ENCODE measurements at places on chromosomes 1 and 21.

DNA sequence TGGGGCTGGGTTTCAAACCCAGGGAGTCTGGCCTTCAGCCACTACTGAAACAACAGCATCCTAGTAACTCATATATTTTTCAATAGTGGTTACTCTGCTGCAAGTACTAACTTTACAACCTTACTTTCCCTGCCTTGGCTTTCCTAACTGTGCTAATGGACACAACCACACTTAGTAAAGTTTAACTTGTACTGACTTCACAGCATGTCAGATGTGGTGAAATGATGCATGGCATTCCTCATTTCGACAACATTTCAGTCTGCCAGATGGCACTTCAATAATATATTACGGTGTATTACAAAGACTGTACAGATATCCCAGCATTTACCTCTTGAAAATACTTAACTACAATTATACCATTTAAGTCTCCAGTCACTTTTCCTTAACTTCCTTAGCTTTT lies 27.8 kb downstream of the LRRC7 start:
- no peak for DNase-seq

DNA sequence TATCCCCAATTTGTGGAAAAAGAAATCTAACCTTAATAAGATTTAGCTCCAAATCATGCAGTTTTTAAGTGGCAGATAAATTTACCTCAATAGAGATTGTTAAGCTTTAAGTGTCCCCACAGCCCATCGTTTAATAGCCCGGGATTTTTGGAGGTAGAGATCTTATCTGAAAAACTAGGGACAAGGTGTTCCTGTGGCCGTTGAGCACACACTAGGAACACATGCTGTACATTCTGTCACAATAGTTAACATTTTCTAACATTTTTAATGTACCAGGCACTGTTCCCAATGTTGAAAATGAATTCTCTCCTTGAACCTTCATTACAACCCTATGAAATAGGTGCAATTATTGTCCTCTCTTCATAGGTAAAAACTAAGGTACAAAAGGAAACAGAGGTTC lies 85.7 kb upstream of the PLD5 start:
- DNase-seq, result no peak

- no peak for DNase-seq
Observed at GRCh38 chr1:95916616-95917015, 682.6 kb downstream of the RWDD3 start.

DNA sequence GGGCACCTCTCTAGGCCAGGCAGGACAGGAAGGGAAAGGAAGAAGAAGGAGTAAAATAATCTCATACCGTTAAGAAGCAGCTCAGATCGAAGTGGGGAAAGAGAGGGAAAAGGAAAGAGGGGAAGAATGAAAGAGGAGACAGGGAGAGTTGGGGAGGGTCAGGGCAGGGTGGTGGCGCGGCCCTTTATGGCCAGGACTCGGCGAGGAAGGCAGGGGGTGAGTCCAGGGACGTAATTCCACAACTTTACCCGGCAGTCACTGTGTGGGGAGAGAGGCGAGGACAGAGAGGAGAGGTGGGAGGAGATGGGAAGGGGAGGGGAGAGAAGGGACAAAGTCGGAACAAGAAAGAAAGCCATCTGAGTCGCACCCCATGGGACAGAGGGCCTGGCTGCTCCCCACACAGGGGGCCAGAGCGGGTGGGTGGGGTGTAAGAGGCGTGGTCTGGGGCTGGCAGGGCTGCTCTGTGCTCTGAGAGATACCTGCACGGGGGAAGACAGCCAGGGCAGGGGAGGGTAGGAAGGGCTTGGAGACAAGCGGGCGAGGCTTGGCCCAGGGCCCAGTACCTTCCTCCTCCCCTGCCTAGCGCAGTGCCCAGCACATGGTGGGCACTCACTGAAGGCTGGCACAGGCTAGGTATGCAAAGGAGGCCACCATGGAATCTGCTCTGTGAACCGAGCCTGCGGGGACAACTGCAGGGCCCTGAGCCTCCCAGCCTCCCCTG lies 49.4 kb downstream of the KIF21B start:
- DNase-seq, result no peak

- DNase-seq, result no peak
Observed at GRCh38 chr1:47759251-47759935, 237.8 kb downstream of the TRABD2B start.

DNA sequence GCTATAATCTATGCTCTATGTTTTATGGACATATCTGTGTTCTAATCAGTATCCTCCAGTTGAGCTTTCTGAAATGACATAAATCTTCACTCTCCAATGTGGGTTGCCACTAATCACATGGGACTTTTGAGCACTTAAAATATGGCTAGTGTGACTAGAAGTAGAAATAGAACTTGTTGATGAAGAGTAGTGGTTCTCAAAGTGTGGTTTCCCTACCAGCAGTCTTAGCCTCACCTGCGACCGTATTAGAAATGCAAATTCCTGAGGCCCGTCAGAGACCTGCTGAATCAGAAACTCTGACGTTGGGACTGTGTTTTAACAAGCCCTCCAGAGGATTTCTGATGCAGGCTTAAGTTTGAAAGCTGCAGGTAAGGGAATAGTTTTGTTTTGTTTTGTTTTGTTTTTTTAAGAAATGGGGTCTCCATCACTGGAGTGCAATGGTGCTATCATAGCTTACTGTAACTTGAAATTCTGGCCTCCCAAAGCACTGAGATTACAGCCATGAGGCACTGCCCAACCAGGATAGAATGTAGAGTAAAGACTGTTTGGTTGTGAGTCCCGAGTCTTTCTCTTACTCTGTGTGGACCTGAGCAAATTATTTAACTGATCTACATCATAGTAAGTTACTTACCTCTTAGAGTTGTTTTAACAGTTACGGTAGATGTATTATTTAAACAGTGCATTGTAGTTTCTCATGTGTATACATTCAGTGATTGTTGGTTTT lies 21.7 kb downstream of the GLRX2 start:
- no peak for DNase-seq

- no peak for DNase-seq
Observed at GRCh38 chr21:34795548-34796180, 126.9 kb downstream of the CLIC6 start.

DNA sequence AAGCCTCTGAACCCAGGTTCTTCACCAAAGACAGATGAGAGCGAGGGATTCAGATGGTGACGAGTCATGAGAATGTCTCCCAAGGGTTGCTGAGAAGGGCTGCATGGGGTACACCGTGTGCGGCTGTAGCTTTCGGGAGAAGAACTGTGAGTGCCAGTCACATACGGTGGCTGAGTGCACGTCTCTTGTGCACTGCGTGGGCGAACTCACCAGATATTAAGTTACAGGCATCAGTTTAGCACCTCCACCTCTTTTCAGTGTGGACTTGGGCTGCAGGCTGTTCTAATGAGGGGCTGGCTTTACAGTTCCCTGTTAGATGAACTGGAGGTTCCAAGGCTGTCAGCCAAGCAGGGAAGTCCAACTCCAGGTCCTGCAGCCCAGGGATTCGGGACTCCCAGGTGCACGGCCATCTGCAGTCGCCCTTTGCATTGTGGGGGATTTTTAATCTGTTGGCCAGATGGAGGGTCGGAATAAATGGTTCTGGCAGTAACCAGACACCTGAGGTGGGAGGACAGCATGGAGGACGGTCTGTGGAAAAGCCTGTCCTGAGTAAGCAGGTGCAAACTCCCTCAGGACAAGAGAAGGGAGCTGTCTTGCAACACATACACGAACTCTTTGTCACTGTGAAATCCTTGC lies 26.5 kb upstream of the AVPR1B start:
- DNase-seq, result no peak

- DNase-seq, result no peak
Observed at GRCh38 chr1:230271300-230272035, 154.7 kb downstream of the PGBD5 start.

DNA sequence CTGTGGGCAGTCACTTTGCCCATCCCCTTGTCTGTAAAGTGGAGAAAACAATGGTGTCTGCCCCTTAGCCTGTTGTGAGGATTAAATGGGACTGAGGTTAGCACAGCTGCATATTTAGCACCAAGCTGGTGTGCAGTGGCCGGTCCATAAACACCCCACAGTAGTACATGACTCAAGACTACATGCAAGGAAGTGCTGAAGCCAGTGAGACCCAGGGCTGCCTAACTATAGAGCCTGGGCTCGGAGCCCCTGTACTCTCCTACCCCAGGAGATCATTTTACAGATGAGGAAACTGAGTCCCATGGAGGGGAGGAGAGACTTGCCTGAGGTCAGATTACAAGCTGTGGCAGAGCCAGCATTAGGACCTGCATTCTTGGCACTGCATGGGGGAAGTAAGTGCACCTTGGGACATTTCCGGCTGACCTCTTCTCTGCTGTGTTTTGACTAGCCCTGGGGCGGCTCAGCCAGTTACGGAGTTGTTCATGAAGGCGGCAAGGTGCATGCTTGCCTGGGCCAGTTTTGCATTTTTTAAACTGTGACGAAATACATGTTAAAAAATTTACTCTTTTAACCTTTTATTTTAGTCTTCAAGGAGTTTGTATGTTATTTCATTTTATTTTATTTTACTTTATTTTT lies 3.2 kb downstream of the SERINC2 start:
- no peak for DNase-seq

GRCh38 chr21:46605767-46606426 lies 1.0 kb upstream of the S100B start:
- peak; percentile 22 for DNase-seq

DNA sequence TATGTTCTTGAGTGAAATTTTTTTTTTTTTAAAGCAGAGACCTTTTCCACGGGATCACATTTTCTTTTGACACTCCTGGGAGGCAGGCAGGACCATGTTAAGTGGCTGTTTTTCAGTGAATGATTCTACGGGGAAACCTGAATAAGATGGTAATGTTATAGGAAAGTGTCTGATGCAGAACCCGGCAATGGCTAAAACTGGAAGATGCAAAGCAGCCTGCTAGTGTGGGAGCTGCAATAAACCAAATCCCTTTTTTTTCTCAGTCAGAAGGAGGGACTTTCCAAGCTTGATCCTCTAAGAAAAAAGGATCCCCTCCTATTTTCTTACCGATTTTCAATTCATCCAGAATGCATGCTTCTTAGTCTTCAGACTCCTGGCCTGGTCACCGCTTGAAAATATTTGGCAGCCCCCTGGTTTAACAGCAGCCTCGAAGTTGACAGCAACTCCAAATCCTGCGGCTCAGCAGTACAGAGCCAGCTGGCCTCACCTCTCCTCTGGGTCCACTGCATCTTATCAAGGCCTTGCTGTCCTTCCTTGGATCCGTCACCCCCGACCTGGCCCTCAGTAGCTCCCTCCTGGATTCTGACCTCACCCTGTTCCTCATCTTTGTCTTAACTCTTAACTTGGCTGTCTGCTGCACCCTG lies 5.6 kb downstream of the MX2 start:
- DNase-seq, result no peak

DNA sequence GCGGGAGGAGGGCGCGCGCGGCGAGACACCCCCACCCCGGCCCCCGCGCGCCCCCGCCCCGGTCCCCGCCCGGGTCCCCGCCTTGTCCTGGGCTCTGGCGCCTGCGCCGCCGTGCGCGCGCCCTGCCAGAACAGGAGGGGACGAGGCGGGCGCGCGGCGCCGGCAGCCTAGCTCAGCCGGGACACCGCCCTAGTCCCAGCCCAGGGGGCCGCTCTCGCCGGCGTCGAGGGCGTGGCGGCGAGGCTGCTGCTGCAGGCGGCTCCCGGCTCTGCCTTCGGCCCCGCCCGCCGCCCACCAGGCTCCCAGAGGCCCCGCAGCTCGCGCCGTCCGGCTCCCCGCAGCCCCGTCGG lies at the start of gene RCAN3:
Gene RCAN3, plus strand, starts transcription at position 128 of the 350 bp plus-strand sequence. CDS start 11,537 bp downstream, outside the sequence.
- peak; percentile 91 for DNase-seq

DNA sequence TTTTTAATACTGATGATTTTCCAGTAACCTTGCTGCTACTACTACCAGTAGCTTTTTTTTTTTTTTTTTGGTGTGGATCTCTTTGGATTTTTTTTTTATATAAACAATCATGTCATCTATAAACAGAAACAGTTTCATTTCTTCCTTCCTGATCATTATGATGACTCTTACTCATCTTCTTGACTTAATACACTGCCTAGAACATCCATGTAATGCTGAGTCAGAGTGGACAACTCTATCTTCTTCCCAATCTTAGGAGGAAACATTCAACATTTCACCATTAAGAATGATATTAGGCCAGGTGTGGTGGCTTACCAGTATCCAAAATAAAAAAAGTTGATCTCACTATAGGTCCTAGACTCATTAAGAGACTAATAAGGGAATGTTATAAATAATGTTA lies 69.1 kb downstream of the RUSC1 start:
- no peak for DNase-seq

GRCh38 chr1:230215529-230215928 lies 148.5 kb downstream of the GALNT2 start:
- no peak for DNase-seq

DNA sequence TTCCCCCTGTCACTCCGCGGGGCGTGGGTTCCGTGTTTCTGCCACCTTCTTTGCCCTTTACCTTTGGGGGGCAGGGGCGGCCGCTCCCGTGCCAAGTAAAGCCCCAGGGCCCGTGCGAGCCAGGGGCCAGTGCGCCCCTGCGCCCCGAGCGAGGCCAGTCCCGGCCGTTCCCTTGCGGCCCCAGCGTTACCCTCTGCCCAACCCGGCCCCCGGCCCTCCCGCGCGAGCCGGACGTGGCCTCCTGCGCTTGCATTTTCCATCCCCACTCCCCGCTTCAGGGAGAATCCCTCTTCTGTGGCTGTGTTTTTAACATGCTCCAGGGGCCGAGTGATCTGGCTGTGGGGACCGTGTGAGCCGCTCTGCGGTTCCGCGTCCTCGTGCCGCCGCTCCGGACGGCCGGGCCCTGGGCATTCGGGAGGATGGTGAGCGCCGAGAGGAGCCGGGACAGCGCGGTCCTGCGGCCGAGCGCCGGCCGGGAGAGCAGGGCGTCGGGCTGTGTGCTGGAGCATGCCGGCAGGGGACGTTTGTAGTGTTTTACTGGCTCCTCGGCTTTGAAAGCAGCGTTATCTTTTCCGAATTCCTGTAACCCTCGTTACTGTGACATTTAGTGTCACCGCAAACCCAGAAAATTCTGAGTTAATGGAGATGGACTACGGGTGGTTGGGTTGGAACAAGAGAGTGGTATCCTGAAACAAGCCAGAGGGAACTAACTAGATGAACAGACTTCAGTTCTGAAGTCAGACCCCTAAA lies 1.0 kb downstream of the GALNT2 start:
- no peak for DNase-seq

GRCh38 chr21:40152476-40152875 lies 285.2 kb downstream of the PCP4 start:
- no peak for DNase-seq

- DNase-seq, result peak; percentile 6
Observed at GRCh38 chr1:169107603-169108208, 1.2 kb downstream of the ATP1B1 start.

GRCh38 chr1:205422993-205423642 lies 1.3 kb upstream of the LEMD1 start:
- DNase-seq, result no peak

DNA sequence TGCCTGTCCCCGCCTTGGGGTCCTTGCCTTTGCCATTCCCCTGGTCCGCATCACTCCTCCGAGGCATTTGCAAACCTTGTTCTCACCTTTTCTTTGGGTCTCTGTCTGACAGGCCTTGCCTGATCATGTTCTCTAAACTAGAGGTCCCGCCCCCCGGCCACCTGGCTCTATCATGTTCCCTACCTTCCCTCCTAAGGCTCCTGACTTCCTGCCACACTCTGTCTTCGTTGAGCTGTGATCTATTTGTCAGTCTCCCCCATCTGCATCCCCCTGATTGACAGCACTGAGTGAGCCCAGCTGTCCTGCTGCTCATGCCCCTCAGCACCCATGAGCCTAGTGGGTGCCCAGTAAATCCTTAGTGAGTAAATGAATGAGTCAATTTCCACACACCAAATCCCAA lies 22.8 kb downstream of the ERG start:
- DNase-seq, result no peak

Measured in activated CD4-positive, alpha-beta T cell treated with anti-CD3 and anti-CD28 coated beads, Interleukin-2, amount 50 U/mL, for 16 hours (primary cell).